Left cardiac atrium (tissue), 4 donors: ENCODE measurements at places on chromosomes 1 and 21. TPM values are rescaled to one million over a fixed set of nuclear protein-coding genes. Genes with fewer than 3 reads are reported as not detected.

F13B gene
- not detected for total RNA-seq

GRCh38 chr1:181073638-181074037 is 14.9 kb upstream of the IER5 start:
- DNase-seq, result no peak

CLCA1 gene
- total RNA-seq, result not detected

- DNase-seq, result no peak
These were observed 34.7 kb downstream of the CDCA8 start for GRCh38 chr1:37726751-37727585.

- peak; percentile 69 for DNase-seq
These were observed 1.7 kb downstream of the BEST4 start for GRCh38 chr1:44786138-44786840.

OR2L3 gene
- not detected for total RNA-seq

GRCh38 chr1:44318097-44319088 is 36.7 kb downstream of the ERI3 start:
- peak; percentile 27 for DNase-seq

GRCh38 chr1:167057241-167057688 is 32.9 kb downstream of the GPA33 start:
- DNase-seq, result no peak

RGS8 gene
- total RNA-seq, result 0.05 TPM

DNA sequence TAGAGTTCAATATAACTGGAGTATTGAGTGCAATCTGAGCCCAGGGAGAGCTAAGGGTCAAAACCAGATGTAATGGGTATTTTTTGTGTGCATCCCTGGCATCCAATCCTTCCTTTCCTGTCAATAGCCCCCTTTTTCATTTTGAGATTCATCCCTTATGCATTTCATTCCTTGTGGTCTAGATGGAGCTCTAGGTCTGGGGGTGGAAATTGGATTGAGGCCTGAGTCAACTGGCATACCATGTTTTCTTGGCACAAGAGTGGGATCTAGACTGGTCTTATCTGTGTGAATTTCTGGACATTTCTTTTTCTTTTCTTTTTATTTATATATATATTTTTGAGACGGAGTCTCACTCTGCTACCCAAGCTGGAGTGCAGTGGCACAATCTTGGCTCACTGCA is 67.3 kb upstream of the RAB3GAP2 start:
- DNase-seq, result no peak

- no peak for DNase-seq
These were observed 29.8 kb upstream of the KIF21B start for GRCh38 chr1:201053155-201053860.

NR0B2 gene
- 4.5 TPM for total RNA-seq

GRCh38 chr21:26946744-26947446 is 20.0 kb downstream of the ADAMTS5 start:
- no peak for DNase-seq

UBASH3A gene
- total RNA-seq, result 0.44 TPM

DNA sequence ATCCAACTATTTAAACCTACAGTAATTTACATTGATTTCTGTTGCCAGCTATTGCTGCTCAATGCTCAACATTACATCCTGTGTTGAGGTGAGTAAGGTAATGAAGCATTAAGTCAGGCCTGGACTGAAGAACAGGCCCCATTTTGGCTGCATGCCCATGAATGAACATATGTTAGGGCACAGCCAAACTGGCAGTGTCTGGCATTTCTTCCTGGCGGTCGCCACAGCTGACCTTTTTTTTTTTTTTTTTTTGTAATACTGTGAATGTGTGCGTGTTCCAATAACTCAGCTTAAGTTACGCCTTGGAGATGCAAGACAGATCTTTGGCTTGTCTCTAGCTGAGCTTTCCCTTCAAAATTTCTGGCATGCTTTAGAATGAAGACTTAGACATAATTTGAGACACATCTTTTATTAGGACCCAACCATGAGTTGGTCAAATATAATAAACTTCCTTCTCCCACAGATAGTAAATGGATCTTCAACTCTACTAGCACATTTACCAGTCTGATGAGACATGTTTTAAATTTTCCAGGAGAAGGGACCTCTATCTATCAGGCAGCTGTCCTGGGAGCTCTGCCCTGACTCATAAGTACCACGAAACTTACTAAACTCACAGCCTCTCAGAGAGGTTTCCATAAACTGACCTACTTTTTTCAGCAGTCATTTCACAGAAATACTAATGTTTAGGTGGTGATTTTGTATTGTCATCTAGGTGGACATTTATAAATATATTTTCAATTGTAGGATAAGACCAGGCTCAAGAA is 341.1 kb upstream of the RUNX1 start:
- no peak for DNase-seq

RAVER2 gene
- 21.0 TPM for total RNA-seq

DNA sequence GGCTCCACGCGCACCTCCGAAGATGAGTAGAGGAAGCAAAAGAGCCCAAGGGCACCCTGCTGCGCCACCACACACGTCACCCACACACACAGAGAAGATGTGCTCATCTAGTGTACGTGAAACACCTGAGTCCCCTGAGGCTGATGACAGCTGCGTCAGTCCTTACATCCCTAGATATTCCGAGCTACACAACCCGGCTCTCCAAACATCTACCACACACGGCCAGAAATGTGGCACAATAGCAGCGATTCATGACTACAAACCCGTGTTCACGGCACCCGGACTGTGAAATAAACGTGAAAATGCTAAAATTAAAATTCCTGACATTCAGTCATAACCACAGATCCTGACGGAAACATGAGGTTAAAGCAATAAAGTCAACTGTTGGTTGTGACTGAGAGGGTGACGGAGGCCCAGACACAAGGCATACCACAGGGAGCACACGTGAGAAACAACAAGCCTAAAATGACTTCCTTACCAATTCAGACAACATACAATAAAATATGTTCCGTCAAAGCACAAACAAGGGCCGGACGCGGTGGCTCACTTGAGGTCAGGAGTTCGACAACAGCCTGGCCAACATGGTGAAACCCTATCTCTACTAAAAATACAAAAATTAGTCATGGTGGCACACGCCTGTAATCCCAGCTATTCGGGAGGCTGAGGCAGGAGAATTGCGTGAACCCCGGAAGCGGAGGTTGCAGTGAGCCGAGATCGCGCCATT is 7.3 kb downstream of the SSU72 start:
- no peak for DNase-seq
